ENCODE measurements at places on chromosomes 12 and 14. TPM values are rescaled to one million over a fixed set of nuclear protein-coding genes. Genes with fewer than 3 reads are reported as not detected.

The IL22 gene
- not detected for total RNA-seq

The TAS2R10 gene
- total RNA-seq: 0.41 TPM

The KIF26A gene
- total RNA-seq: 13.9 TPM

The GRIN2B gene
- 0.11 TPM for total RNA-seq

The FAM161B gene
- 13.8 TPM for total RNA-seq

The ZDHHC22 gene
- not detected for total RNA-seq

The LEMD3 gene
- 102 TPM for total RNA-seq

The DEGS2 gene
- total RNA-seq: 8.3 TPM

The RAN gene
- total RNA-seq: 131 TPM

The MGST1 gene
- total RNA-seq: 28.4 TPM

The CISTR gene
- not detected for total RNA-seq

All from prostate gland (tissue), 2 donors.